ENCODE measurements at places on chromosomes 5 and 9.

DNA sequence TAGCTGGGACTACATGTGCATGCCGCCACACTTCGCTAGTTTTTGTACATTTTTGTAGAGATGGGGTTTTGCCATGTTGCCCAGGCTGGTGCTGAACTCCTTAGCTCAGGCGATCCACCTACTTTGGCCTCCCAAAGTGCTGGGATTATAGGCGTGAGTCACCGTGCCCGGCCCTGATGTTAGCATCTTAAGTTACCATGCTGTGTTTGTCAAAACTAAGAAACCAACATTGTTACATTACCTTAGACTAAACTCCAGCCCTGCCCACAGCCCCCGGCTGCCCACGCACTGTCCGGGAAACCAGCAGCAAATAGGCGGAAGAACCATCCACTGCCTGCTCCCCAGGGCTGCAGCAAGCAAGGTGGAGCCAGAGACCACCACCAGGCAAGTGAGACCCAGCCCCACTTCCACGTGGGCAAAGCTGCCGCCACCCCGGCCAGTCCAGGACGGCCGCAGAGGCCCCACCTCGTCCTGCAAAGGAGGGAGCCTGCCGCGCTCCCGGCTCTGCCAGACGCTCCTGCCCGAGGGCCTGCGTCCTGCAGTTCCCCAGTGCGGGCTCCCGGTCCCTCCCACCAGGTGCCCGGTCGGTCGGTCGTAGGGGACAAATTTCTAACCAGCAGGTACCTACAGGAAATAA lies 35.7 kb upstream of the TXN start:
- DNase-seq = no peak

- DNase-seq = no peak
Observed at GRCh38 chr9:132136151-132136780, 25.6 kb upstream of the NTNG2 start.

DNA sequence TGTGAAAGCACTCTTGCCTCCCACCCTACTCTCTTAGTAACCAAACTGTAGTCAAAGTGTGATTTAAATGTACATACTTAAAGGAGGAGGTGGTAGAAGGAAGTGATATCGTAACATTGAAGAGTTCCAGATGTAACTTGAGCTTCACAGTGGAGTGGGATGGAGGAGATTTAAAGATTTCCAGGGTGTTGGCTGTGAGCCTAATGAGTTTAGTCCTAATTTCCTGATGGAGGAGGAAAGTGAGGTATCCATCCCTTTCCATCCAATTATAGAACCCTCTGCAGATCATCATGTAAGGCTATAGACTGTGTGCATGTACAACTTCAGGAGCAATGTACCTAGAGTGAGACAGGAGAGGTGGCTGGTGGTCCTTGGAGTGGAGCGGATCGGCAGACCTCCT lies 1163.9 kb upstream of the SEMA6A start:
- DNase-seq = no peak

GRCh38 chr9:1046639-1047572 lies 3.3 kb upstream of the DMRT2 start:
- DNase-seq = no peak

DNA sequence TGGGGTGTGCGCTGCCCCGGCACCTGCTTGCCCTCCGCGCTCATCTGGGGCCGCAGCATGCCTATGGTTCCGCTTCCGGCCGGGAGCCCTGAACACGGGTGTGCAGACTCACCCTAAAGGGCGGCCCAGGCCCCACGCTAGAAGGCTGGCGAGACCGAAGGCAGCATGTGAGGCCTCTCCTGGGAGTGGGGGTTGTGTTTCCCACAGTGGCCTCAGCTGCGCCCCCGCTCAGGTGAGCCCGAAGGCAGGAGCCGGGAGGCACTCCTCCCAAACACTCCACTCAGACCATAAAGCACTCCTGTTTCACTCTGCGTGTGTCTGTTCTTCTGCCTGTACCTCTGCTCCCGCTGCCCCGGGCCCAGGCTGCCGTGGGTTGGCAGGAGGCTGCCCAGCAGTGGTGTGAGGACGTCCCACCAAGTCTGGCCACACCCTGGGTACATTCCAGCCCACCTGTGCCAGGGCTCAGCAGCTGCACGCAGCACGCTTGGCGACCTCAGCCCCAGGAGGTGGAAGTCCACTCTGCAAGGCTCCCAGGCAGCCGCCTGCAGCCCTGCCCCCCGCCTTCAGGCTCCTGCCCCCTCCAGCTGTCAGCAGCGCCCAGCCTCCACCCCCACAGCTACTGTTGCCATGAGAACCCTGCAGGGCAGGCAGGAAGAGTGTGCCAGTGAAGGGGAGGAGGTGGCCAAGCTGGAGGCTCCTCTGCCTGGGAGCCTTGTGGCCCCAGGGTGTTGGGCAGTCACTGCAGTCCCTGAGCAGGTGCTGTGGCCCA lies 1.2 kb upstream of the AJM1 start:
- DNase-seq = no peak

- no peak for DNase-seq
Observed at GRCh38 chr5:154366353-154366752, 79.4 kb upstream of the SAP30L start.

DNA sequence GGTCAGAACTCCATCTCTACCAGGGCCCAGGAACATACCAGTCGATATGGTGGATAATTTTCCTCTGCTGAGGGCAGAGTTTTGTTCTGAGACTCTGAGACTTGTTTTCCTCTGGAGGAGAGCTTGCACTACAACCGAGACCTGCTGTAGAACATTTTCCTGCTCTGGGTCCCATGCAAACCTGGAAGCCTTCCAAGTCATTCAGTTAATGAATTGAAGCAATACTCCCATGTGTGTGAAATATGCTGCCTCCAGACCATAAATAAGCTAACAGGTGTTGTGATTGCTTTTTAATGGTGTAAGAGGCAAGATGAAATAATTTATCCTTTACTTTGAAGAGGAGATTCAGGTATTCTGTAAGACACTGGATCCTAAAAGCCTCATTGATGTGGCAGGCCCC lies 372.8 kb downstream of the TMEM167A start:
- DNase-seq = no peak

GRCh38 chr9:115808695-115809094 lies 344.9 kb upstream of the PAPPA start:
- DNase-seq = no peak

DNA sequence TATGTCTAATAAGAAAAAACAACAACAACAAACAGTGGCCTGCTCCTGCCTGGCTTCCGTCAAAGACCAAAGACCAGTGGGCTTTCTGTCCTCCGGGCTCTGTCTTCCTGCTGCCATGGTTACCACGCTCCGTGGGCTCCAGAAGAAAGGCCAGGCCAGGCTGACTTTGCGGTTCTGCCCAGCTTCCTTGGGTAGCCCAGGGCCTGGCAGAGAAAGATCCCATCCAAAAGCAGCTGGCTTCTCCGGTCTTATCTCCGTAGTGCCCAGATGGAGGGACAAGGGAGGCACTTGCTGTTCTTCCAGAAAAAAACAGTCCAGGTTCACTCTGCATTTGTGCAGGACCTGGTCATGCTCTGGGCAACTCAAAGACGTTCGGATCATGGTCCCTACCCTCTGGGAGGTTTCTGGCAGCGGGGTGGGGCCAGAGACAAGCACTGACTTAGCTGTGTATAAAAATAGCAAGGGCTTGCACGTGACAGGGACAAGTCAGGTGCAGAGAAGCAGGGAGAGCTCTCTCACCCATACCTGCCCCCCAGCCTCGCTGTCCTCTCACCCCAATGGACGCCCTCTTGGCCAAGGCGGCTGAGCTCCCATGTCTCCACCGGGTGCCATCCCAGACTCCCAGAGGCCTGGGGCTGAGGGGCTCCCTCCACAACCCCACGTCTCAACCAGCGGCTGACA lies 212.2 kb downstream of the C9orf50 start:
- DNase-seq = no peak

DNA sequence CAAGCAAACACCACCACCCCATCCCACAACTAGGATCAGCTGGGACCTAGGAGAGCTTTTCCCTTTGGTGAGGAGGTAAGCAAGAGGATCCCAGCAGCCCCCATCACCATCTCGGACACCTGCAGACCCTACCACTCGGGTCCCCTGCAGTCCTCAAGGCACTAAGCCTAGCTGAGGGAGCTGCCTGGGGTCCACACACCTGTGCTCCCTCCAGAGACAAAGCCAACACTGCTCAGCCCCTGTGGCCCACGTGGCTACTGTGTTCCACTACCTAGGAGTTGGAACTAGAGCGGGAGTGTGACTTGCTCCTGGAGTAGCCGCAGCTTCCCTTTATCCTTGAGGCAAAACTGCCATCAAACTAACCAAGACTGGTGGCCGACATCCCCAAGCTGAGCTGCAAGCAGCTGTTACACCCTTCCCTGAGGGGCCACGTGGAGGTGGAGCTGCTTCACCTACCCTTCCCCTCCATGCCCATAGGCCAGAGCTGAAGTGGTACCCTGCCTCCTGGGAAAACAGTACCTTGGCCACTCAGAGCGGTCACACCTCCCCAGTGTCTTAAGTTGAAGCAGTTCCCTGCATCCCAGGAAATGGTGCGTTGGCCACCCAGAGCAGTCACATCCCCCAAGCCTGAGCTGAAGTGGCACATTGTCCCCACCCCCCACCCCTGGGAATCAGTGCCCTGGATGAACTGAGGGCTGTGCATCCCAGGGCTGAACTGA lies 205.5 kb downstream of the CACNA1B start:
- DNase-seq = no peak

DNA sequence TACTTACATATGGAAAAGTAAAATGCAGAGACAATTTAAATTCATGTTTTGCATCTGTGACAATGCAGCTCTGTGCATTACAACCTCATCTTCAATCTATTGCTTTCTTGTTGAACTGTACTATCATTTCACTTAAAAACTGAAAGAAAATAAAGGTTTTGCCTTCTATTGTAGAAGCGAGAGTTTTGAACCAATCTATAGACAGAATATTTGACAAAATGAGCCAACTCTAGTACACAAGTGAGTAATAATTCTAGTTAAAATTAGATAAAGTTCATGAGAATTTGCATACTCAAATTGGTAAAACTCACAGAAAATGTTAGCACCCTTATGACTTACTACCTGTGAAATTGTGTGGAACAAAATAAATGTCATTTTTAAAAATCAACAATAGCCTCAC lies 123.7 kb downstream of the EDIL3 start:
- no peak for DNase-seq

DNA sequence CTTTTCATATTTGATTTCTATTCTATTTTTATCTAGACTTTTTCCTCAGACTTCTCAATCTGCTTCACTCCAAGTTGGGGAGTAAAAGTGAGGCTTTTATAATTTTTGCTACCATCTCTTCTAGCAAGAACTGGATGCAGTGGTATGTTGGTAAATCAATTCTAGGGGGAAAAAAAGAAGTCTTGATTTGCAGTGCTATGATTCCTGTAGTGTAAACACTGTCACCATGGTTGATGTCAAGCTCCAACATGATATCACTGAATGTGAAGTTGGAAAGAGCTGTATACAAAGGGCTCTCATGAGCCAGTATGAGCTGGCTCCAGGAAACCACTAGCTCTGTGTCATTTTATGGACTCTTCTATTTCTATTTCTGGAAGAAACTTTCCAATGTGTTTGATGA lies 439.2 kb downstream of the NTRK2 start:
- no peak for DNase-seq

- DNase-seq = no peak
Observed at GRCh38 chr5:29720954-29721353, 1472.5 kb upstream of the CDH6 start.

GRCh38 chr9:127450243-127450760 lies 904 bp downstream of the RPL12 start:
- DNase-seq = no peak

GRCh38 chr5:1032011-1032410 lies 23.4 kb downstream of the NKD2 start:
- peak; percentile 17 for DNase-seq

- no peak for DNase-seq
Observed at GRCh38 chr5:89289604-89290003, 406.6 kb upstream of the MEF2C start.

GRCh38 chr5:176639208-176639607 lies 8.1 kb upstream of the TSPAN17 start:
- DNase-seq = no peak

GRCh38 chr5:104265531-104266140 lies 703.0 kb upstream of the NUDT12 start:
- DNase-seq = no peak

DNA sequence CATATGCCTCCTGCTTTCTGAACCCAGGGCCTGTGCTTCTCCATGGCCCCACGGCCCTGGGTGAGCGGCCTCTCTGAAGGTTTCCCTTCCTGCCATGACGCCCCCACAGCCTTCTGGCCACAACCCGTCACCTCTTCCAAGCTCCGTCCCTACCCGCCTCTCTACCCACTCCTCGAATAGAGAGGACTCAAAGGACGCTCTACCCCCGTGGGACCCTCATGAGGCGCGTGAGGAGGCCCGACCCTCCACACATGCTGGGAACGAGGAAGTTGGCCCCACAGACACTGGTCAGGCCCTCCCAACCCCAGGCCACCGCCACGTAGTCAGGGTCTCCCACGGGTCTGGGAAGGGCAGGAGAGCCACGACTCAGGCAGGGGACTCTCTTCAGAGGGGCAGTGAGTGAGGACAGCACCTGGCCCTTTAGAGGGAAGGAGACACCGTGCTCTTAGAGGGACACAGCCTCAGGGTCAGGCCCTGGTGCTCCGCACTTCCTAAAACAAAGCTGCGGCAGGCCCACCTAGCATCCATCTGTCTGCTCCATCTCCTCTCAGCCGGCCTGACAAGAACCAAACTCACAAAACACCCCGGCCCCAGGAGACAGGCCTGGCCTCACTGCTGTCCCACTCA lies 5.3 kb downstream of the BRD3 start:
- no peak for DNase-seq

- no peak for DNase-seq
Observed at GRCh38 chr9:74330487-74331214, 166.5 kb upstream of the RORB start.

DNA sequence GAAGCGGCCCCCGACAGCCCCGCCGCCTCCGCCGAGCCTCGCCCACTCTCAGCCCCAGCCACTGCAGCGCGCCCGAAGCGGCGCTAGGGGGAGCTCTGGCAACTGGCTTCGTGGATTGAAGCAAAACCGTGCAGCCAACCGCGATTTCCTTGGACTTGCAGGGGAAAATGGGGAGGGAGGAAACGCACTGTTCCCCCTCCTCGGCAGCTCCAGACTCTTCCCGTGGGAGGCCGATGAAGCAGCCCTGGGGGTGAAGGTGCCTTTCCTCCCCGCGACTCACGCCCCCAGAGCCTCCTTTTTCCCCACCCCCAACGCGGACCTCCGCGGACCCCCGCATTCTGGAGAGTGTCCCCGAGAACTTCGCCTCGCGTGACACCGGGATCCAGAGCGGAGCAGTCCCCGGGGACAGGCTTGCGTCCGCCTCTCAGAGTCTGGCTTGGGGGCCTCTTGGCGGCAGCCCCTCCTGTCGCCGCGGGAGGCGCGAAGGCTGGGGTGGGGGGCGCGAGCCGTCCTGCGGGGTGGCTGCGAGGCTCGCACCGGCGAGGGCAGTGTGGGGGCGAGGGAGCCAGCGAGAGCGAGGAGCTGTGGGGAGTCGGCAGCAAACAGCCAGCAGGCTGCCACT lies 3.8 kb downstream of the IER5L start:
- DNase-seq = peak; percentile 91

Measured in 8988T (cell line).